Gastroesophageal sphincter (tissue), 4 donors: ENCODE measurements at places on chromosomes 5 and 9.

- ATAC-seq, result no peak
These were observed 142.1 kb upstream of the DHFR start for GRCh38 chr5:80796846-80797245.

- no peak for ATAC-seq
These were observed 48.3 kb upstream of the POU4F3 start for GRCh38 chr5:146290318-146290717.

DNA sequence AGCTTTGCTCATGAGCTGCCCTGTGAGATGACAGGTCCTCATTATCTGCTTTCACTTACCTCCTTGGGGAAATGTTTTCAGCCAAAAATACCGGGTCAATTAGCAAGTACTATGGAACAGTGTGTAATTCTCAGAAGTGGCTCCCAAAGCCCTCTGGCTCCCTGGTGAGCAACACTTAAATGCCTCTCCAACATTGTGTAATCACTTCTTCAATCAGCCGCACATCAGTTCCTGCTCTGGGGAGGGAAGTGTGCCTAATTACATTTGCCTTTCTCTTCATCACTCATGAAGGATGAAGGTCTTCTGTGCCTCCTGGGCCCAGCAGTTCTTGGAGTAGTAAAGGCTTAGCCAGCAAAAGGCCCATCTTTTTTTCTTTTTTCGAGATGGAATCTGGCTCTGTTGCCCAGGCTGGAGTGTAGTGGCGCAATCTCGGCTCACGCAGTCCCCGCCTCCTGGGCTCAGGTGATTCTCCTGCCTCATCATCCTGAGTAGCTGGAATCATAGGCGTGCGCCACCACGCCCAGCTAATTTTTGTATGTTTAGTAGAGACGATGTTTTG, 23.1 kb downstream of the NIM1K start:
- no peak for ATAC-seq

DNA sequence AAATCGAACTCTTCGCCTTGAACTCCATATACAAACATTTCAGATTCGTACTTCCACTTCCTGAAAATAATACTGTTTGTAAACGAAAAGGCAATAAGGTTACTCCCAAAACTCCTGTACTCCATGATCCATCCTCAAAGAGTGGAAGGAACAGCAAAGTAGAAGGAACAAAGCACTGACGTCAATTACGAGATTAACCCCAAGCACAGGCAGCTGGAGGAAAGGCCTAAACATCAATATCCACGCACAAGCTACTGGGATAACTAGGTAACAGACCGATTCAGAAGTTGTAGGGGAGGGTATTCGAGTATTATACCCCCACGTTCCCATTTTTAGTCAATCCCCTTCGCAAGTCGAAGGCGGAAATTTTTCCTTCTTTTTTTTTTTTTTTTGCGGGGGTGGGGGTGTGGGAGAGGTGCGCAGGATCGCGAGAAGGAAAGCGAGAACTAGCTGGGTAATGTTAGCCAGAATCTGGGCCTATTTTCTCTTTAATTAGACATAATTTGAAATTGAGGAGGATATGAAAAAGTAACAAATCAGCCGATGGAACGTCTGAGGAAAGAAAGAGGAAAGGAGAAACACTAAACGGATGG, 909 bp downstream of the AFF4 start:
- ATAC-seq, result no peak

DNA sequence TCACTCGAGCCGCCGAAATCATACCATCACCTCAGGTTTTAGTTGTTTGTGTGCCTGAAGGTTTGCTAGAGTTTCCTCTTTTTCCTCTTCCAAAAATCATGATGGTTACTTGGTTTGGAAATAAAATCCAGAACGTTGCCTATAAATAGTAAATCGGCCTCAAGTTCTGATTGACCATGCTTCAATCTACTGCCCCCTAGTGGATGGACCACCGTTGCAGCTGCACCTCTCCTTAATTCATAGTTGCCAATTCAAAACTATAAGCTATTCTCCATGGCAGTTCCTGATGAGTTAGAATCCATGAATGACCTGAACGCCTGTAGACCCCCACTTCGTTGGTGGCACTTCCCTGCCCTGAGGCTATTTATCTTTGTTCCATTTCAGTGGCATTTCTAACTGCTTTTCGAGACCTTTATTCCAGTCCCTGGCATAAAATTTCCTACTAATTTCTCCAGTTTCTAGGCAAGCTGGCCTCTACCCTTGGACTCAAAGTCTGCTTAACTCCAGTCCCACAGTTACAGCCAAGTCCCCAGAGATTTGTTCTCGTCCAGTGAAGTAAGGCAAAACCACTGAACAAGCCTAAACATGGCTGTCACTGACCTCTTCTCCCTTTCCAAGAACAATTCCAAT, 422.6 kb downstream of the EFNA5 start:
- ATAC-seq, result no peak

DNA sequence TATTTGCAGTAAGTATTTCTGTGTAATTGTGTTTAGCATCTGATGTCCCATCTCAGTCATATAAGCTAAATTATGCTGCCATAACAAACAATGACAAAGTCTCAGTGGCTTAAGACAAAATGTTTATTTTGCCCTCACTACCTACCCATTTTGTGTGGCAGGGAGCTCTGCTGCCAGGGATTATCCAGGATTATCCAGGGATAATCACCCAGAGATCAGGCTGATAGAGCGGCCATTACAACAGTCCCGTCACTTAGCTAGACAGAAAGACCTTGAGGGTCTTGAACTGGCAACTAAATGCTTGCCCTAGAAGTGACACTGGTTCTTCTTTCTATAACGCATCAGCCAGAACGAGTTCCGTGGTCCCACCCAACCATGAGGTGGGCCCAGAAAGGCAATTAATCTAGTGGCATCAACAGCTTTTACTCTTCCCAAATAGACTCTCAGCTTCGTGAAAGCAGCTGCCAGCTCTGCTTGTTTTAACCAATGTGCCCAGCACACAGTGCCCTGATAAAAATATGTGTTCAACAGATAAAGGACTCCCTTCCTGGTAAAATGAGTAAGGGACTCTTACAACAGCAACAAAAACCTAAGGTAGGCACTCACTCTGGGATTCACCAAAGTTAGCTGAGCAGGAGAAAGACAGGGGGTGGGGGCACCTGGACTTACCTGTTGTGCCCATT, 22.8 kb downstream of the CCDC69 start:
- ATAC-seq, result no peak

DNA sequence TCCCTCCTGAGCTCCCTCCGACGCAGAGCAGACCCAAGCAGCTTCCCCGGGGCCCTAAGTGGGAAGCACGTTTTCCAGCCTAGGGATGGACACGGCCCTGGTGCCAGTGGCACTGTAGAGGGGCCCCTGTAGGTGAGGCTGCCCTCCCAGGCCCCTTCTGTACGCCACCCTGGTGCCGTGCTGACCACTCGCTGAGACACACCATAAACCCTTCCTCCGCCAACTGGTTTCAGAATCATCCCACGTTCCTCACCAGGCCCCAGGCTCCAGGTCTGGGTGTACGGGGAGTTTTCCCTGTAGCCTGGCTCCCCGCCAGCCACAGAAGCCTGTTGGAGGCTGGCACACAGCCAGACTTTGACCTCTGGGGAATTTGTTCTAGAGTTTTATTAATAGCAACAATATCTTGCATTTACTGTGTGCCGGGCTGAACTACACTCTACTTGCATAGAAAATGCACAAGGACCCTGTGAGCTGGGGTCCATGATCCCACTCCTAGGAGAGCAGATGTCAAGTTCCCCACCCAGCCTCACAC, 18.2 kb upstream of the WDR38 start:
- ATAC-seq, result peak; percentile 58

DNA sequence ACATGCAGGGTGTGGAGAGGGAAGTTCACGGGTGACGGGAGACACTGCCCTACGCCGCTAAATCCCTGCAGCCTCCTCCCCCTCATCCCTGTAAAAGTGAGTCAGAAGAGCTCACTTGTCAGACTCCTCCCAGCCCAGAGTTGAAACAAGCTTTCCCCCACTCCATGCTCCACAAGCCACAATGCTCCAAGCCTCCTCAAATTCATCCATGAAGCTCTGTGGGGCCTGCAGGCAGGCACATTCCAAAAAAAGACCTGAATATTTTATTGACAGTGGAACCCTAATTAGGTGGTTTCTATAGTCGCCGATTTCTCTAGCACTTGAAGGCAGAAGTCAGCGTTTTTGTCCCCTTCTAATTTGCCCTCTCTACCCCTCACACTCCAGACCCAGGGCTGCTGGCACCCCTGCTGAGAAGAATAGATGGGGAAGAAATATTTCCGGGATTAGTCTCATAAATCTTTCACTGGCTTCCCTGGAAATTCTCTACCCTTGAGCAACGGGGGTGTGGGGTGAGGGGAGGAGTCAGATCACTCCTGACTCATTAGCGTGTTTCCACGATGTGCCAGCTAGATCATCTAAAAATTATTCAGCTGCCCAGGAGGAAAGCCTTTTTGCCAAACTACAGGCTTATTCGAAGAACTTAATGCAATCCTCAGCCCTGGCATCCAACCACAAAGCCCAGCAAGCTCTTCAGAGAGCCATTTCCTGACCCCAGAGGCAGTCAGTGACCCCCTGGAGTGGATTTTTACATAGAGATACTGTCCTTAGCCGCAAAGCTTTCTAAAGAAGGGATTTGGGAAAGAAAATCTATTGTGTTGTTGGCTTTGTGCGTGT, 97.1 kb downstream of the ENC1 start:
- ATAC-seq, result no peak

- no peak for ATAC-seq
These were observed 76.6 kb upstream of the PRLR start for GRCh38 chr5:35306716-35307365.

- peak; percentile 5 for ATAC-seq
These were observed 664 bp upstream of the ARSB start for GRCh38 chr5:78985725-78986223.

DNA sequence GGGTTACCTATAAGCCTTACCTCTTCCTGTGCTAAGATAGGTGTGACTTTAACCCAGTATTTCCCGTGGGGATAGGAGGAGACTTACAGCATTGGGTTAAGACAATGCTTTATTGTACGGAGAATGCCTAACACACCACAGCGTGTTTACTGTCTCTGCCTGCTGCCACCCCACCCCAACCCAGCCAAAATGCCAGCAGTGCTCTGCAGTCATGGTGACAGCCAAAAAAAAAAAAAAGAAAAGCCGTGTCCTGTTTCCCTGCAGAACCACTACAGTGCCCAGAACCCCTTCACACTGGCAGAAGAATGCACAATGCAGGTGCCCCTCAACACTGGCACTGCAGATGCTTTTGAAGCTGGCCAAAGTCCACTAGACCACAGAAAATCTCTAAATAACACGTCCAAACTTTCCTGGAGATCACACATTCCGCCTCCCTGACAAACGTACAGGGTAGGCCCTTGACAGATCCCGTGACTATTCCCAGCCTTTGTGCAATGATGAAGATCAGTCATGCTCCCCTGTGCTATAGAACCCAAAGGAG, 102.2 kb downstream of the SERINC5 start:
- ATAC-seq, result no peak

DNA sequence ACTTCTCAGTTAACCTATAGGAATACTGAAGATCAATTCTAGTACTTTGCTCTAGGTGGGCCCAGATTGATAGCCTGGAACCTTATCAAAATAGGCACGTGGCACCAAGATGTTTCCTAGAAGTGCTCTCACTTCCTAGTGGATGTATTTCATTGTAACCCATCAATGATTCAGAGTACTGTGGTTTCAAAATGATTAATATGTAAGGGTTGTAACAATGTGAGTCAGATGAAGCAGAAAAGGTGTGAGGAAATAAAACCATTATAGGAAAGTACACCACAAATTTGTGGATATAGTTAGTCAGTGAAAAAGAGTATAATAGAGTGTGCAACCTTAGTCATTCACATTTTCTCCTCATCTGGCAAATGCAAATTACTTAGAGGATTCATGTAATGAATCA, 177.3 kb upstream of the FST start:
- peak; percentile 53 for ATAC-seq

DNA sequence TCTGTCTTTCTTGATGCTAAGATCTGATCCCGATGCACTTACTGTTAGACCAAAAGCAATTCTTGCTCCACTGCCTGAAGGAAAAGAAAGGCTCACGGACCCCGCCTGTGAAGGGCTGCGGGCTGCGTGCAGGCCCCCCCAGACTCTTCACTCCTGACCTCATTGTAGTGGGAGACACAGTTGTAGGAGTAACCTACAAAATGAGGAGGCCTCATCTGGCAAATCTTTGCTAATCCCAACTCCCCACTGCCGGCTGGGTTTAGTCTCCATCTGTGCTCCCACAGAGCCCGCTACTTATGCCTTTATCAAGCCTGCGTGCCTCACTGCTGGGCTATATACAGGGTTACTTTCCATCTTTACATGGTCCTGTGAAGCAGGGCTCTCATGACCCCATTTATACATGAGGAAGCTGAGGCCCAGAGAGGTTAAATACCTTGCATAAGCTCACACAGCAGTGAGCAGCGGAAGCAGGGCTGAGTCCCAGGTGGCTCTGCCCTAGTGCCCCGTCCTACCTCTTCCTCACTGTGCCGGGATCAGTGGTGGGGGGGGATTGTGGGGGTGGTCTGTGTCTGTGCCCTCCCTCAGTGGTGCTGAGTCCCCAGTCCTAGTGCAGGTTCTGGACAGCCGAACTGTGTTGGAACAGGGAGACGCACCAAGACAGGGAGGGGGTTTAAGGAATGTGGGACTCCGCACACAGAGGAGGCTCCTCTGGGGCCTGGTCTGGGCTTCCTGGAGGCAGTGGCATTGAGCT, 43.9 kb upstream of the RNF130 start:
- ATAC-seq, result no peak

- no peak for ATAC-seq
These were observed 9.3 kb downstream of the NINJ1 start for GRCh38 chr9:93124793-93125192.

GRCh38 chr9:30774326-30774725, 1610.1 kb upstream of the ACO1 start:
- ATAC-seq, result no peak

DNA sequence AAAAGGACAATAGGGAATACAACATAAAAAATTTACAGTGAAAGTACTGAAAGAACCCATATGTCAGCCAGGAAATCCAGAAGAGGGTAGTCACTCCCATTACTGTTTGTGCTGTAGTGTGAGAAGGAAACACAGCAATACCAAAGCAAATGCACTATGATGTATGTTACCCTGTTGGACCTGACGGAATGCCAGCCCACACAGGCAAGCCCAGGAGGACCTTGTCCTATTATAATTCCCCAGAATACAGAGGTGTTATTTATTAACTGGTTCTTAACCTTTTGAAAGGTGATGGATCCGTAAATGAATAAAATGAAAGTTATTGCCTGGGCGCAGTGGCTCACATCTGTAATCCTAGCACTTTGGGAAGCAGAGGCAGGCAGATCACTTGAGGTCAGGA, 79.0 kb downstream of the GDA start:
- ATAC-seq, result no peak

- no peak for ATAC-seq
These were observed 456.4 kb downstream of the NFIB start for GRCh38 chr9:13857521-13857920.

GRCh38 chr9:86792136-86792535, 155.2 kb downstream of the GAS1 start:
- no peak for ATAC-seq

GRCh38 chr5:158880483-158881001, 219.2 kb downstream of the EBF1 start:
- ATAC-seq, result no peak

- ATAC-seq, result no peak
These were observed 181.9 kb downstream of the RGS3 start for GRCh38 chr9:113645227-113645977.
